ENCODE measurements at places on chromosomes 4 and X.

DNA sequence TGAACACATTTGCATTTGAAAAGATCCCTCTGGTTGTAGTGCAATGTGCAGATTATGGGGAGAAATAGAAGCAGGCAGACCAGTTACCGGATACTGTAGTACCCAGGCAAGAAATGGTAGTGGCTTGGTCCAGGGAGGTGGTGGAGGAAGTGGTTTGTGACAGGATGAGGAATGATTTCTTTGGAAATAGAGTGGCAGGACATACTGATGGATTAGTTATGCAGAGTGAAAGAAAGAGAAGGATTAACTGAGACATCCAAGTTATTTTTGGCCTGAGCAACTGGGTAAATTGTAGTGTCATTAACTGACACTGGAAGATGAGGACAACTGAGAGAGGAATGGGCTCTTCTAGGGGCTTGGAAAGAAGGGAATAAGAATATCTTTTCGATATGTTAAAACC, 139.7 kb downstream of the CFAP299 start:
- DNase-seq = no peak

DNA sequence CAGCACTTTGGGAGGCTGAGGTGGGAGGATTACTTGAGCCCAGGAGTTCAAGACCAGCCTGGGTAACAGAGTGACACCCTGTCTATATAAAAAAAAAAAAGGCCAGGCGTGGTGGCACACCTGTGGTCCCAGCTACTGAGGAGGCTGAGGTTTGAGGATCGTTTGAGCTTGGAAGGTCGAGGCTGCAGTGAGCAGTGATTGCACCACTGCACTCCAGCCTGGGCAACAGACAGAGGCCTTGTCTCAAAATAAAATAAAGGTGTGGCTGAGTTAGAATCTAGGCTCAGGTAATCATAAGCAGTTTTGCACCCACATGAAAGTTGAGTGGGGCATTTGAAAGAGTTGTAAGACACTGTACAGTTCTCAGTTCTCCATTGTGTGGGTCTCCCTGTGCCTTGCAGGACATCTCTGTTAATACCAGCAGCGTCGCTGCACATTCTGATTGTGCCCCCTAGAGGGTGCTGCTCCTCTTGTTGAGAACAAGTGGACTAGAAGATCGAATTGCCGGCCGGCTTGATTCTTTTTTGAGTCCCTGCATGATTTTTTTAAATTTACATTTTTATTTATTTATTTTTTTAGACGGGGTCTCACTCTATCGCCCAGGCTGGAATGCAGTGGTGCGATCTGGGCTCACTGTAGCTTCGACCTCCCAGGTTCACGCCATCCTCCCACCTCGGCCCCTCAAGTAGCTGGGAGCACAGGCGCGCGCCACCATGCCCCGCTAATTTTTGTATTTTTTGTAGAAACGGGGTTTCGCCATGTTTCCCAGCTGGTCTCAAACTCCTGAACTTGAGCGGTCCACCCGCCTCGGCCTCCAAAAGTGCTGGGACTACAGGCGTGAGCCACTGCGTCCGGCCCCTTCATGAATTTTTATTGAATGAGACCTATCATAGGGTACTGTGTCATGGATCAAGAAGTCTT, 73.6 kb upstream of the RBMX start:
- peak; percentile 80 for DNase-seq

GRCh38 chrX:41837270-41837944, 85.9 kb downstream of the CASK start:
- DNase-seq = no peak

DNA sequence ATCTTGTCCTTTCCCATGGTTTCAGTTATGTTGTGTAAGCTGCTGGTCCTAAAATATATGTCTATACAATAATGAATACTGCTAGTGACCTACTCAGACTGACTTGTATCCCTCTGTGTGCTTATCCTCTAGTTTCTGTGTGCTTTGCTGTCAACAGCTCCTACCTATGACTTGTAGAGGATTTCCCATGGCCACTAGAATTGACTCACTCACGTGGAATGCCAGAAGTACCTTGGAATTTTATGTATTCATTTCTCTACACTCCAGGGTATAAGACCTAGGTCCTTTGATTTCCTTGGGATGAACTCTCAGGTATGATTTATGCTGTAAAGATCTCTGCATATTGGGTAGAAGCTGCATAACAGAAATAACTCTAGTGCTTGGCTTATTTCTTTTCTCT, 279.9 kb upstream of the SLIT2 start:
- peak; percentile 8 for DNase-seq

- DNase-seq = no peak
These were observed 353.8 kb downstream of the EPHA5 start for GRCh38 chr4:65316534-65316933.

GRCh38 chr4:89203902-89204301, 92.6 kb downstream of the TIGD2 start:
- no peak for DNase-seq

DNA sequence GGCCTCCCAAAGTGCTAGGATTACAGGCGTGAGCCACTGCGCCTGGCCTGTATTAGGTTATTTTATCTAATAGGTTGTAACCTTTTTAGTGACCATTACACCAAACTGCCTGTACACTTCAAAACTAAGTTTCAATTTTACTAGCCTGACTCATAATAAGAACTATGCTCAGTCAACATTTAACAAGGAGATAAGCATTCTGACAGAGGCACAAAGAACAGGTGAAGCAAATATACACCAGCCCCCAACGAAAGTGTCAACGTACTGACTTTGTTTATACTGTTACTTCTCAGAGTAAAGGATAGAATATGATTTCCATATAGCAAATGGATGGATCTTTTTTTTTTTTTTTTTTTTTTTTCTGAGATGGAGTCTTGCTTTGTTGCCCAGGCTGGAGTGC, 62.8 kb downstream of the SHISA3 start:
- no peak for DNase-seq

DNA sequence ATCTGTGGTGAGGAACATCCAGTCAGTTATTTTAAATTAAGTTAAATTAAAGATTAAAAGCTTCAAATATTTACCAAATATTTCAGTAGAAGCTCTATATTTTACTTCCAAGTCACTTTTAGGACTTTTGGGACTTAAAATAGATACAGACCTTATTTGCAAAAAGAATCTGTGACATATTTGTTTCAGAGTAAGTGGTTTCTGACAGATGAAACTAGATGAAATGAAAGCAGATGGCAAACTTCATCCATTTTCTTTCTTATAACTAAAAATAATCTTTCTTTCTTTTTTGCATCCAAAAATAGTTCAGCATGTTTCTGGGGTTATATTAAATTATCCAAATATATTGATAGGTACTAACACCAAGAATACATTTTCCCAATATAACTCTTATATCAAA, 6.6 kb upstream of the UTP3 start:
- DNase-seq = no peak
